Activated CD4-positive, CD25-positive, alpha-beta regulatory T cell treated with anti-CD3 and anti-CD28 coated beads, Interleukin-2, amount 50 U/mL, for 24 hours (primary cell): ENCODE measurements at places on chromosomes 7 and 10.

DNA sequence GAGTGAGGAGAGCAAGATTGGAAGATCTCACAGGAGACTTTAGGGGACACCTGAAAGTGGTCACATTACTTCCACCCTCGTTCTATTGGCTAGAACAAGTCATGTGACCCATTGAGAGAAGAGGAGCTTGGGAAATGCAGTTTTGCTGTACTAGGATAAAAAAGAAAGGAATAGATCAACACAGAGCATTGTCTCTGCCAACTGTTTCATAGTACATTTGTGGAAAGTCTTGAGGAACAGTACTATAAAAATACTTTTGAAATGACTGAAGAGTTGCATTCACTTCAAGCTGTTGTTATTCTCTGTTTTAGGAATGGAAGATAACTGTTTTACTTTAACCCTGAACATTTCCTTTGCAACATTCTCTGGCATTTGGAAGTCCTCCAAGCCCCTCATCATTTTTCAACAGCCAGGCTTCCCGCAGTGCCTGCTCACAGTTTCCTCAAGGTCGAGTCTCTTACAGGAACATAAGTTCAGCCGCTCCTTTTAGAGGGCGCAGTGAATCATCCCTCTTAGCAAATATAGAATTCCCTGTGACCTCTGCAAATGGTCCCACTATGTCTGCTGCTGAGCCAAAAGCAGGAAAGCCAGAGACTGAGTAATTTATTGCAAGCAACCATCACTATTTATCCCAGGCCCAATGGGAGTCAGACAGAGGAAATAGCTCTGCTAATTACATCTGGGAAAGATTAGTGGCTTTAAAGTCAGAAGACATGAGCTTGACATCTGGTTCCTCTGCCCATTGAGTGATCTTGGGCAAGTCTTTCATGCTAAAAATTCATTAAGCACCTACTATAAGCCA is 40.7 kb downstream of the MRPL32 start:
- ATAC-seq = no peak

DNA sequence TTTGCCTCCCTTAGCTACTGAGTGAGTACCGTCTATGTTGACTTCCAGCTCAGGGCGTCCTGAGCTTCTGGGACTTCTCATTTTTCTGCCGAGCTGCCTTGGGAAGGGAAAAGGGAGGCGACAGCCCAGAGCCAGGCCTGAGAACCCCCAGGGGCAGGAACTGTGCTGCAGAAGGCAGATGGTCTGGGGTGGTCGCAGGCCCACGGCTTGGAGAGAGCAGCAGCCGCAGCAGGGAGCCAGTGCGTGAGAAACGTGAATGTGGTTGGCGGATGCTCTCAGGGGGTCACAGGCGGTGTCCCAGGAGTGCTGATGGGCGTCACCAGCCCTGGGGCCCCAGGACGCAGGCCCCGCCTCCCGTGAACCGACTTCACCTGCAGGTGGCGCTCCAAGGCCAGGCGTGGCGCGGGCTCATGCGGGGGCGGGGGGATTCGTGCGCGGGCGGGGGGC is 9.2 kb upstream of the PWWP2B start:
- peak; percentile 63 for ATAC-seq

DNA sequence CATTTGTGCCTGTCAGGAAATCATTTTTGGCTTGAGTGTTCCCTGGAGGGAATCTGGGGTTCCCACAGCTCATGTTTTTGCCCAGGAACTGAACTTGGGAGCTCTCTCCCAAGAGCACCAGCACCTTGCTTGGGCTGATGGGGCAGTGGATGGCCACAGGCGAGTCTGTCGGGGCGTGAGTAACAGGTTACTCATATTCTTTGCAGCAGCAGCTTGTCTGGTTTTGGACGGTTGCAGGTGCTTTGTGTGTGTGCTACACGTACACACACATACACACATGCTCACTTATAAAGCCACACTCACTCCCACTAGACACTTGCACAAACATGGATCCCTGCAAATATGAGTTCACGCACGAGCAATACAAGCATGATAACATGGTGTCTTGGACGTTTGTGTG is 2.9 kb upstream of the PALD1 start:
- peak; percentile 22 for ATAC-seq

- ATAC-seq = no peak
These were observed 73.1 kb downstream of the KLF6 start for GRCh38 chr10:3711918-3712317.

DNA sequence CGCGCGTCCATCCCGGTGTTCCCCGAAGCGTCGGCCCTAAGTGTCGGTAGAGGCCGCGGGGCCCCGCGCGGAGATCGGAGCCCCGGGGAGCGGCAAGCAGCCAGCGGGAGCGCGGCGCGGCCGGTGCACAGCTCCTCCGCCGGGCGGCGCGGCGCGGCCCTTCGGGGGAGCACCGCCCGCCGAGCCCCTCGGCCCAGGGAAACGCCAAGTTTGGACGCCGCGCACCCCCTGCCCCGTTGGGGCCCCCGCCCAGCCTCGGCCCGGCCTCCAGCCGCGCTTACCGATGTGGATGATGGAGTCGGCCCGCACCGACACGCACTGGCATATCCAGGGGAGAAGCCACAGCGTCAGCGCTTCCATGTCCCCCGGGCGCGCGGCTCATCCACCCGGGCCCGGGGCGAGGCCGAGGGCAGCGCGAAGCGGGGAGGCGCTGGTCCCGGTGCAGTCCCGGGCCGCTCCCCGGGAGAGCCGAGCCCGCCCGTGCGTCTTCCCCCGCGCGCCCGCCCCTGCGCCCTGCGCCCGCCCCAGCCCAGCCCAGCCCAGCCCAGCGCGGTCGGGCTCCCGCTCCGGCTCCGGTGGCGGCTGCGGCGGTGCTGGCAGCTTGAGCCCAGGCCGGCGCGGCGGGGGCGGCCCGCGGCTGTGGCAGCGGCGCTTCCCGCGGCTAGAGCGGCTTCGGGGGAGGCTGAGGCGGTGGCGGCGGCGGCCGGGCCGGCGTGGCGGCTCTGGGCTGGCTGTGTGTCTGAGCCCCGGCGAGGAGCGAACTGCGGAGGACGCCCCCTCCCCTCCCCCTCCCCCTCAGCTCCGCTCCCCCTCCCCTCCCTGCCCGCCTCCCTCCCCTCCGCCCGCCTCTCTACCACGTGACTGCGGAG is at the start of gene GRID1:
Gene GRID1 (minus strand): TSS at position 763 of the 869 bp plus-strand sequence.
- peak; percentile 14 for ATAC-seq

DNA sequence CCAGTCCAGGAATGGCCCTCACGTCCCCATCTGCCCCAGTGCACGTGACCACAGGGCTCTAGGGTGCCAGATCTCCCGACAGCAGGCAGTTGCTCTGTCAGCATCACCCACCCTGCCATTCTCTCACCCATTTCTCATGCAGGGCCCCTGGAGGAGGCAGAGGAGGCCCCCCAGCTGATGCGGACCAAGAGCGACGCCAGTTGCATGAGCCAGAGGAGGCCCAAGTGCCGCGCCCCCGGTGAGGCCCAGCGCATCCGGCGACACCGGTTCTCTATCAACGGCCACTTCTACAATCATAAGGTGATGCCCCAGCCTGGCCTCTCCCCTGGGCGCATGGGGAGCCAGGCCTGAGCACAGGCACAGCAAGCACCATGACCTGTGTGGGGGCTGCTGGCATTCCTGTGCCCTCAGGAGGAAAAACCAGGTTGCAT is 6.1 kb upstream of the DEPP1 start:
- no peak for ATAC-seq

DNA sequence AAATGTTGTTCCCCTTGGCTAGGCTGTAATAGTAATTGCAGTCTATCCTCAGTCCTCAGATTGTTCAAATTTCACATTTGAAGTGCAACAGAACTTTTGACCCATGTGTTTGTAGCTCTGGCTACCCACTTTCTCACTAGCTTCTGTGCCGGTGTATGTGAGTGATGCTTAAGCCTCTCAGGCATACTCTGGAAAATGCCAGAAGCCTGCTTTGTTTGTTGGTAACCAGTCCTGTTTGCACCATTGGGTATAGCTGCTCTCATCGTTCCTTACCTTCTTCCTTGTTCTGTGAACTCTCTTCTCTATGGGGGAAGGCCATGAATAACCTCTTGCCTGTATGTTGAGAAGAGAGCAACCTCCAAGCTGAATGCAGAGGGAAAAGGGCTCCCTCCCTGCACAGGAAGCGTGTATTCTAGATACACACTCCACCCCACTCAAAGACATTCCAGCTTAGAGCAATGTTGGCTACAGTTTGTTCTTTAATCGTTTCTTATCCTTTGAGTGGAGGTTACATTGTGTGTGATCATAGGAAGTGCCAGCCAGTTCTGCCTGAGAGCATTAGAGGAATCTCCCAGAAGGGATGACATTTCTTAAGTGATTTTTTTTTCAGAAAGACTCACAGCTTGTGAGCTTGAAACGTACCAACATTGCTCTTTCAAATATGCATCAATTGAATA is 40.5 kb downstream of the C1QL3 start:
- no peak for ATAC-seq

GRCh38 chr7:44325201-44325671 is at the start of gene CAMK2B:
CAMK2B (minus strand) TSS chr7:44325594; CDS start chr7:44325421, 173 bp downstream.
- no peak for ATAC-seq

- no peak for ATAC-seq
These were observed 97.0 kb downstream of the BAMBI start for GRCh38 chr10:28774051-28774995.

DNA sequence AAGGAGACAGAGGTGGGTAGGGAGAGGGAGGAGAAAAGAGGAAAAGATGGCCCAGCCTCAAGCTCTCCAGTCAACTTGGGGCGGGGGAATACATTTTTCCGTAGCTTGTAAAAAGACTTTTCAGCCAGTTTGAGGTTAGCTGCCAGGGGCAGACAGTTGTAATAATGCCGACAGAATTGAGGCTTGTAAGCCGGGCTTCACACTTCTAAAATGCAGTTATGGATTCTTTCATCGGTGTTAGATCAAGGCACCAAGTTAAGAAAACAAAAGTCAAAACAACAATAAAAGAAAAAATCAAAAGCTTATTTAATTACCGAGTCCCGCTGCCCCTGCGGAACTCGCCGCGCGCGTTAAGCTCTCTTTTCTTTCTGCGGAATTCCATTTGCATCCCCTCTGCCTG is 448 bp upstream of the EVX1 start:
- no peak for ATAC-seq

DNA sequence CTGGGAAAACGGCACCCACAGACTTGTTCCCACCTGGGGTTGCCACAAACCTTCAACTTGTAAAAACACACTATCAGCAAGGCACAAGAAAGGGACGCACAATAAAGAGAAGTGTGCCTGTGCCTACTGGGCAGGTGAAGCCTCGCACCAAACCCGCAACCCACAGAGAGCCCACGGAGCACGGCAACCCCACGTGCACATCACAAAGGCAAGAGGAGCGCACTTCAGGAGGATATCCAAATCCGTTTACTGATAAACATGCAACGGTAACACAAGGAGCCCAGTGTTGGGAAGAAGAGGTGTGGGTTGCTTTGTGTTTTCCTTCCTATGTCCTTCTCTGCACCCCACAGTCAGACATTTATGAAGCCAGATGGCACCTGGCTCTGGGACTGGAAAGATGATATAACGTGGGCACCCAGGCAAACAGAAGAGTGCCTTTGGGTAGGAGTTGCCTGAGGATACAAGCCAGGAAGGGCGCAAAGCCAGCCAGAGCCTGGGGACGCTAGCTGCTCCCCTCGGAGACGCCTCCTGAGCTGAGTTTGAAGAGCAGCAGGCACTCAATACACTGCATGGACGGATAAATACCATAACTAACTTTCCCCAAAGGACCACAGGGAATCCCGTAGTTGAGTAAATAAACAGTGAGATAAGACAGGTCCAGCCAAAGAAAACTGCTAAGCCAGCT is 41.6 kb downstream of the TCERG1L start:
- no peak for ATAC-seq

DNA sequence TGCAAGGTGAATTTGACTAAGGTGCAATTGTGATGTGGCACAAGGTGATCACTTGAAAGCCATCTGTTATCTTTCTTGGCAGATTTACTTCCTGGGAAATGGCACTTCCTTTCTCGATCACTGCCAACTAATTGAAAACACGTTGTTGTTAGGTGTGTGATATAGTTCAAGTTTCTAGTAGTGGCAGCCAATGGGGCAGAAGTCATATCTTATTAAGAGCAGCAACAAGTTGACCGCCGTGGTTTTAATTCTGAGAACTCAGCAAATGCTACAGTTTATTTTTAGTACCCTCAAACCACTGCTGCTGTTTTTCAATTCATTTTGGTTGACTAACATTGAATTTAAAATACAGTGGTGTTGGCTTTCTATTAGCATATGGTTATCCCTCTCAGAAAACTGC is 1.6 kb downstream of the CHN2 start:
- no peak for ATAC-seq

DNA sequence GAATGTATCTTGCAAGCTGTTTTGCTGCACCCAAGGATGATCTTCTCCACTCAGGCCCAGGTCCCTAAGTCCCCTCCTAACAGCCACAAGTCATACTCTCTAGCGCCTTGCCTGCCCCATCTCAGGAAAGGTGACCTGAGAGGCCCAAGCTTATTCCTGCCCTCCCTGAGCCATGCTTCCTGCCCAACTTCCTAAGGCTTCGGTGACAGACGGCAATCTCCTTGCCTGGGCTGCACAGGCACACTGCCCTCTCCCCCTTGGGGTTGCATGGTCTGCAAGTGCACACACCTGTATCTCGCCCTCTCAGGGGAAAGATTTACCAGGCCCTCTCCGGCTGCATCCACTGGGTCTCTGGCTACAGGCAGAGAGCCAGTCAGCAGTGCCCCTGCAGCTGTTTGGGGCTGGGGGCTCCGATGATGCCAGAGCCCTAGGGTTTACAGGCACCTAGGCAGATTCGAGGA is 771 bp upstream of the ADIRF start:
- ATAC-seq = no peak

DNA sequence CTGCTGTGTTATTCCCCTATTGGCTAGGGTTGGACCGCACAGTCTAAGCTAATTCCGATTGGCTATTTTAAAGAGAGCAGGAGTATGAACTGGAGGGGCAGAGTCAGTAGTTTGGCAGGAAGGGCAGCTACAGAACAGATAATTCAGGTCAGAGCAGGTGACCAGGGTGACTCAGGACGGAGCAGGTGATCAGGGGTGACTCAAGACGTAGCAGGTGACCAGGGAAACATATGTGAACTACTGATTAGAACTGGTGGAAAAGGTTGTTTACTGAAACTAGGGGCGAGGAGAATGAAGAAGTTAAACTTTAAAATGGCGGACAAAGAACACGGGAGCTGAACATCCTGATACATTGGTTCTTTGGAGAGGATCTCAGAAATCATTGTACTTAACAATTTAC is 102.3 kb downstream of the CCDC7 start:
- ATAC-seq = no peak

- no peak for ATAC-seq
These were observed 324.8 kb upstream of the PHYHIPL start for GRCh38 chr10:58851606-58852005.
